ENCODE measurements at places on chromosomes 11 and 22. TPM values are rescaled to one million over a fixed set of nuclear protein-coding genes. Genes with fewer than 3 reads are reported as not detected.

The FAM118B gene
- 15.1 TPM for polyA plus RNA-seq

The OR52A1 gene
- not detected for polyA plus RNA-seq

The PHF21B gene
- polyA plus RNA-seq, result 0.50 TPM

The TENM4 gene
- polyA plus RNA-seq, result 0.12 TPM

The STX5 gene
- 19.5 TPM for polyA plus RNA-seq

The CARD18 gene
- polyA plus RNA-seq, result not detected

- DNase-seq, result no peak
Observed at GRCh38 chr22:50302564-50302963, 4.9 kb downstream of the PLXNB2 start.

DNA sequence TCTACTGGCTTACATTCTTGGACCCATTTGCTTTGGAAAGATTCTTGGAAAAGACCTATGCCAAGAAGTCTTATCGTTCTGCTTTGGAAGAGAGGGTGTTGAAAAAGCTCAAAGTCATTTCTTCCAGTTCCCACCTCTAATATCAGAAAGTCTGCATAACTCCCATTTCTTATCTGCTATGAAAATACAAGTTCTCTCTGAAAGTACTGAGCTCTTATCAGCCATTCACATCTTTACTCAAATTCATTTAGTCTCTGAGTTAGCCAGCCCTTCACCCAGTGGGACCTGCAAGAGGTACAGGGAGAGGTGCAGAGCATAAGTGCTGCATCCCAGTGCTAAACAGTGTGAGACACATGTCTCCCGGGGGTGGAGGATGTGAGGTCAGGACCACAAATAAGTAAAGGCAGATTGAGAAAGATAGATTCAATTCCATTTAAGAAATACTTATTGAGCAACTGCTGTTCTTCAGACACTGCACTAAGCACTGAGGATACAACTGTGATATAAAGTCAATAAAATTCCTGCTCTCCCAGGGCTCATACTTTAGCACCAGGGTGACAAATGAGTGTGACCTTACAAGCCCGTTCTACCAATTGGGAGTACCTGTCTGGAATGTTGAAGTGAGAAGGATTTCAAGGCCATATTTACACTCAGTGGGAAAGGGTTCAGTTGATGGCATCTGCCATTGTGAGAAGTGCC lies 76.7 kb downstream of the PISD start:
- DNase-seq, result no peak

DNA sequence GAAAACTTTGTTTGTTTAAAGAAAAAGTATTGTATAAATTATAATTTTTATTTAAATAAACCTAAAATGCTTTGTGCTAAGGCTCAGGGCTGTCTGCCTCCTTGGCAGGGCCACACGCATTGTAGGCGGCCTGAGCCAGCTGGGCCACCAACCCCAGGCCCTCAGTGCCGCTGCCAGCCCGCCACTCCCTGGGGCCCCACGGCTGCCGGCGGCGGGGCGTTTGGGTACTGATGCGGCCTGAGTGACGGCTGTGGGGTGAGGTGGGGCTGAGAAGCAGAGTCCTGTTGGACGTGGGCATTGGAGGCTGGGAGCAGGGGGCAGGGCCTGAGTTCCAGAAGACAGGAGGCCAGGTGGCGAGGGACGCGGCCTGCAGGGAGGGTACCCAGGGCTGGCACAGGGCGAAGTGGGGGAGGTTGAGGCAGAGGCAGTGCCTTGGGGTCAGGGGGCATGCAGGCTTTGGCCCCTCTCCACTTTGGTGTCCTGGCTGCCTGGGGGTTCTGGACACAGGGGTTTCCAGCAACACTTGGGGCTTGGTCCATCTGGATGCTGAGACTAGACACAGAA lies 58.3 kb downstream of the CERK start:
- DNase-seq, result no peak

GRCh38 chr11:12375720-12376119 lies 1.7 kb upstream of the PARVA start:
- no peak for DNase-seq

Data from A549 (cell line).